ENCODE measurements at places on chromosomes 2 and 18.

- DNase-seq: peak; percentile 20
These were observed 109.0 kb upstream of the CBLN2 start for GRCh38 chr18:72652990-72653593.

GRCh38 chr2:217316743-217317142, 456.9 kb upstream of the TNP1 start:
- DNase-seq: no peak

DNA sequence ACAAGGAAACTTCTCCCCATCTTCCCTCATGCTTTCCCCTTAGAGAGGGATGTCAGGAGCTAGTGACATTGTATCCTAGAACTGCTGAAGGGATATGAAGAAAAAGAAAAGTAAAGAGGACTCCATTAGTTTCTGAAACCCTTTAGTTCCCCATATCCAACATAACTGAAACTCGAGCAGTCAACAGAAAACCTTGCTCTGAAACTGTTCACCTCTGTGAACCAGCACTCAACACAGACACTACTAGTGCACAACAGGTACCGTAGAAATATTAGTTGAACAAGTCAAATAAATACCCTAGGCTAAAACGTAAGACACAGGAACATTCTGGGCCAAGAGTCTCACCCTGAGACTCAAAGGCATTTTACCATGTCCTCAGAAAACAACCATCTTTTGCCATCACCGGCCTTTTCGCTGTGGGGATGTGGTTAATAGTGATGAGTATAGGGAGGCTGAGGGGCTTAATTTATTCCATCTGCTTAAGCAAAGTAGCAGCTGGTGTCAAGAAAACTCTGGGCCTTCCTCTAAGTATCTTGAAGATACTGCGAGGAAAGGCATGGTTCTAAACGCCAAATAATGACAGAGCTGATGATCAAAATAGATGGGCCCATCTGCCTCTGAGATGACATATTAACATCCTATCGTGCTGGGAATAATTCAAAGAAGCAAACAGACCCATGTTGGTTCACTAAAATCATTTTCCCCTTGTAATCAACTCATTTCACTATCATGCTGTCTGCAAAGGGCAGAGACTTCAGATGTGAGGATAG, 156.8 kb downstream of the STK39 start:
- peak; percentile 22 for DNase-seq

DNA sequence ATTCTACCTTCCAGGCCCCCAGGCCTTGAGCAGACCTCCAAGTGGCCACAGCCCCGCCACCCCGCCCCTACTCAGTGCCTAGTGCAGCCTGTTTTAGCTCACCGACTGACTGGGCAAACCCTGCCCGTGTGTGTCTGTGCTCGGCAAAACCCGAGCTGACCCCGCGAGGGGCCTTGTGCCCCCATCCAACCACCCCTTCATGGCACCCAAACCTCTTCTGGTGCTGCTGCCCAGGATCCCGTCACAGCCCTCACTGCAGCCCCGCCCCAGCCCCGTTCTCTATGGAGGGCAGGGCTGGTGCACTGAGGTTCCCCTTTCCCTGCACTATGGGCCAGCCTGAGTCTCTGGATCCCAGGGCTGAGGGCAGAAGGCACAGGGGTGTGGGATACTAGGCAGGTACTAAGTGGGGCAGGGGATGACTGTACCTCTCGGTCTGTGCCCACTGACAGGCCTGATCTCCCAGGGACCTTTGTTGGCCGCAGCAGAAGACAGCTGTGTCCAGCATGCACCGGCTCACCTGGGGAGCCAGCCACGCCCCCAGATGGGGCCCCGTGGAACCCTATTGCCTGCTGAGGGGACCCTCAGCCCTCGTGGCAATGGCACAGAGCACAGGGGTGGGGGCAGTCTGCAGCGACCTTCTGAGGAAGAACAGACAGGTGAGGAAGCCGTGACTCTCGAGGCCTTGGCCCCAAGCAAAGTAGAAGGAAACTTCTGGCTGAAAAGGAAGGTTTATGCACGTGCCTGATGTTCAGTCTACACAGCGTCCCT, 69.9 kb upstream of the OTOS start:
- no peak for DNase-seq

GRCh38 chr2:158539176-158540005, 82.6 kb downstream of the PKP4 start:
- DNase-seq: no peak

GRCh38 chr2:204172145-204172600, 235.6 kb downstream of the ICOS start:
- no peak for DNase-seq

DNA sequence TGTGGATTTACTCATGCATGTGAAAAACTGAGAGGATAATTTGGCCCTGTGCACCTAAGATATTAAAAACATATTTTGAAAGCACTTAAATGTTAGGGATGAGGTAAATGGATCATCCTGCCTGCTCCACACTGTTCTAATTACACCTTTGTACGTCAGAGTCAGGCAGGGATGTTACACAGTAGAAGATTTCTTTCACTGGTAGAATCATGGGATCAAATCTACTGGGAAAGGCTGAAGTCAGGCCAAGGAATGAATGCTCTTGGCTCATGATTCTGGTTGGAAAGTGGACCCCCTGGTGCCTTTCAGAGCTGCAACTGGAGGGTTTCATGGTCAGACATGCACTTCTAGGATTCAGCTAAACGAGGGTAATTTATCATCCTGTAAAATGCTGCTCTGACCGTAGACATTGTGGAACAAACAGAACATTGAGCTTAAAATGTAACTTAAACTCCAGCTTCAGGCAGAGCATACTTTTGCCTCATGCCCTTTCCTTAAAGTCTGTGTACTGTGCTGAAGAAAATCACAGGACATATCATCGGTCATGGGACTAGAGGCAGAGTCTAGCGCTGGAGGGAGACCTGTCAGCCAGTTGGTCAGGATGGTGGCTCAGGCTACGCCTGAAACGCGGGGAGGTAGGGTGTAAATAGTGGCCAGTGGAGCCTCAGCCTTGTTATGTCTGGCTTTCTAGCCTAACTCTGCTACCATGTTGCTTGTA, 4.9 kb downstream of the KCNE4 start:
- DNase-seq: no peak

GRCh38 chr2:165193178-165193777, 10.6 kb downstream of the SCN3A start:
- DNase-seq: no peak

DNA sequence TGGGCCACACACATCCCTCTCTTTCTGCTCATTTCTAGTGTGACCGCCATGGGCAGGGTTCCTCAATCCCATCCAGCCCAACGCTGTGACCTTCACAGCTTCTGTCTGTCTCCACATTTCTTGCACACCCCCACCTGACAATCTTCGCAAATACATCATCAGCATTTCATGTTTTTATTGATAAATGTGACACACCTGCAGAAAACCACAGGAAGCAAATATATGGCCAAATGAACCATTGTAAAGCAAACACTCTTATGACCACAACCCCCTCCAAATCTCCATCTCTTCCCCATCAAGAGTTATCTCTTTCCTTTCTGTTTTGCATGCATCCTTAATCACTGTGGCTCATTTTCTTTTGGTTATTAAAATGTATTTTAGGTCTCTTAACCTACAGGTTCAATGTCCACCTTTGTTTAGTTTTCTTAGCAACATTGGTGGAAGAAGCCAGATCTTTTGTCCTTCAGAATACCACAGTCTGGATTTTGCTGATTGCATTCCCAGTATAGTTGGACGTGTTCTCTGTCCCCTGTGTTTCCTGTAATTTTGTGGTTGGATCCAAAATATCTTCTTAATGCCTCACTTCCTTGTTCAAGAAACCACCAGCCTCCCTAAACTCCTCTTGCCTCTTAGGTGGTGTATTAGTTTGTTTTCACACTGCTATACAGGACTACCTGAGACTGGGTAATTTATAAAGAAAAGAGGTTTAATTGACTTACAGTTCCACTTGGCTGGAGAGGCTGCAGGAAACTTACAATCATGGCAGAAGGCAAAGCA, 9.8 kb upstream of the NCK2 start:
- DNase-seq: no peak

- no peak for DNase-seq
These were observed 47.2 kb upstream of the CCDC141 start for GRCh38 chr2:179097131-179097530.

GRCh38 chr2:222038067-222038802, 260.6 kb downstream of the PAX3 start:
- DNase-seq: no peak

DNA sequence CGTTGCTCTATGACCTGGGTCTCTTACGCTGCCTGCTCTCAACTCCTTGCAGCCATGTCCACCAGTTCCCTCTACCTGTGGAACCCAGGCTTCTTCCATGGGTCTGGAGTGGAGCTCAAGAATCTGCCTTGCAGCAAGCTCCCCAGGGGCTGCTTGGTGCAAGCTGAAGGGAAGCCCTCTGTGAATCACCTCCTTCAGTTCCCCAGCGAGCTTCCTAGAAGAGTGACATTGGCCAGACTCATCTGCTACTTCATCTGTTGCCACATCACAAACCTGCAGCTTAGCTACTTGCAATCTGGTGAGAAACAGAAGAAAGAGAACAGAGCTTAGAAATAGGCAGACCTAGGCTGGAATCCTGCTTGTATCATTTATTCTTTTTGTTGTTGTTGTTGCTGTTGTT, 9.8 kb upstream of the EFR3B start:
- no peak for DNase-seq

DNA sequence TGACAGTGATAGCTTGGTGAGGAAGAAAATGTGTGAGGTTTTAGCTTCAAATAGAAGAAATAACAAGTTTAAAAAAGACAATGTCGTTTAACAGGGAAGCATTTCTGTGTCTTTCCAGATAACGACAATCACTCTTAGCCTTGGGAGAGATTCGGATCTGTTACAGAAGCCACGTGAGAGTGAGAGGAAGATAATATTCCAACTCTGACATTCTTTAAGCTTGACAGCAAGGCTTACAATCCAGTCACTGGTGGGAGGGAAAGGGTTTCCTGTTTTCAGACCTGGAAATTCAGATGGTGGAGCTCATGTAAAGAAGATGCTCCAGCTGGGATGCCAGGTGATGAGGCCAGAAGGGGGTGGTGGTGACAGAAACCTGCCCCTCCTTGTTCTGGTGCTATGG, 30.8 kb downstream of the FBXO48 start:
- peak; percentile 46 for DNase-seq

- no peak for DNase-seq
These were observed 599.2 kb downstream of the NR4A2 start for GRCh38 chr2:155733091-155733853.

DNA sequence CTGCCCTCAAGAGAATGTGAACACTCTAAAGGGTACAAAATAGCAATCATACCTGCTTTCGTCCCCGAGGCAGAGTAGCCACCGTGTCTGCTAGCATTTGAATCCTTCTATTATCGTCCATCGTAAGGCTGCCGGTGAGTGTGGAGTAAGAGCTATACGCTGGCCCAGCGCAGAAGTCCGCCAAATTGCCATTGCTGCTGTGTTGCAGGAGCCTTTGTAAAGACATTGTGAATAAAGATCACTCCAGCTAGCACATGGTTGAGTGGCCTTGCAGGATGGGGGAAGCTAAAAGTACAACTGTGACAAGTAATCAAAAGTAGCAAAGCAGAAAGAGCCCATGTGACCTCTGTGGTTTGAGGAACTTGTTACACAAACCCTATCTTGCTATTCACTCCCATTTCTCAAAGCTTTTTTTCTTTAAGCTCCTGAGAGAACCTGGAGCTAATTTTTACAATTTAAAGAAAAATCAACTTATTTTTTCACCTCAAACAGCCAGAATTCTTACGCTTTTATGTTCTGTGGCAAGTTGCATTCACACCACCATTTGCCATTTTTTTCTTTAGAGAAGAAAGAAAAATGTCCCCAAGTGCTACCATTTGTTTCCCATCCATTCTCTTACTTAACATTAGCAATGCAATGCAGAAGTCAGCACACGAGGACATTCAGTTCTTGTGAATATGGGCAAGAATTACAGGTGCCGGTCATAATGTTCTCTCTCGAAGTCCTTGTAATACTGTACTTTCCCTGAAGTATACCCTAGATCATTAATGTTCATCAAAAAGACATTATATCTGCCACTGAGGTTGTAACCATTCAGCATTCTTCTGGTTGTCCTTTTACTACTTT, at the start of gene CYTIP:
TSS of gene CYTIP (minus strand) at position 295 of the 846 bp plus-strand sequence. CDS start at position 226, 69 bp downstream.
- DNase-seq: no peak

DNA sequence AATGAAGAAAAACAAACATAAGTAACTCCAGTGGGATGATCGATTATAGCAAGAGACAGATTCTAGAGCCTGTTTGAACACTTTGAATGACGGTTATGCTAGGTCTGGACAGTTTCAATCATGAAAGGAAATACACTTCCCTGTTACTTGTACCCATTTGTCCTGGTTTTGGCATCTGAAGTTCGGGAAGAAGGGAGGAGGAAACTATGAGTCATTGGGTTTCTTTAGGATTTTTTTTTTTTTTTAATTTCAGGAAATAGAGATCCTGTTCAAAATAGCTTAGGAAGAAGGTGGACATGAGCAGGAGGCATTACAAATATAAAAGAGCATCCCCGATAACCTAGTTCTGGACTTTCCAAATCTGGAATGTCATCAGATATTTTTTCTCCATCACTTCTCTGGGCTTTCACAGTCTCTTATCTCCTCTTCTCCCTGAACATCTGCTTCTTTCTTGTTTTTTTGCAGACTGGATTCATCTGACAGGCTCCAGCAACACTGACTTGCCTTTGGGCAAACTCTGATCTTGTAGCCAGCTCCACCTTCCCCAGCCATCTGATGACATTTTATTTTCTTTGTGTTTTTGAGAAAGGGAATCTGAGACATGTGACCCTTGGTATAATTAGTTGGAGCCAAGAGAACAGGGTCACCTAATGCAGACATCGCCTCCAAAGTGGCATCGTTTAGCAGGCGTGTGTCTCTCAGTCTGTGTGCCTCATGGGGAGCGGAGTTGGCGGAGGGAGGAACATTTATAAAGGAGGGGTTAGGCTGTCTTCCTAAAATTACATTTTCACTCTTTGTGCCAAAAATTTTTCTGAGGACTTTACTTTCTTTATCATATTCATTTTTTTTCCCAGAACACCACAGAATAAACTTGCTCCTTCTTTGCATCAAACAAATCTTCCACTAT, 195.3 kb upstream of the EPHA4 start:
- DNase-seq: no peak

DNA sequence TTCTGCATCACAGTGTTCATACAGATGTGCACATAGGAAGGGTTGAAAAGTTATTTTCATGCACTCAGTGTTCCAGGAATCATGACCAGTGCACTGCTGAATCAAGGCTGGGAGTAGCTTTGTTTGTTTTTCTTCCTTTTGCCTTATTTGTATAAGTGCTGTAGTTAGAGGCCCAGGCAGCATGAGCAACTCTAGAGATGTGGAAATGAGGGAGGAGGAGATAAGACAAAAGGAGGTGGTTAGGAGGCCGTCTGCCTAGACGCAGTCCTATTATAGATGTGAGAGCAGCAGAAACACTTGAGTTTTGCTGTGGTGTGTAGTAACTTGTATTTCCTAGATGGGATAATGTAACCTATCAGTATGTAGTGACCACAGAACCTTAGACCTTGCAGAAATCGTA, 264.3 kb upstream of the RASGRP3 start:
- no peak for DNase-seq

DNA sequence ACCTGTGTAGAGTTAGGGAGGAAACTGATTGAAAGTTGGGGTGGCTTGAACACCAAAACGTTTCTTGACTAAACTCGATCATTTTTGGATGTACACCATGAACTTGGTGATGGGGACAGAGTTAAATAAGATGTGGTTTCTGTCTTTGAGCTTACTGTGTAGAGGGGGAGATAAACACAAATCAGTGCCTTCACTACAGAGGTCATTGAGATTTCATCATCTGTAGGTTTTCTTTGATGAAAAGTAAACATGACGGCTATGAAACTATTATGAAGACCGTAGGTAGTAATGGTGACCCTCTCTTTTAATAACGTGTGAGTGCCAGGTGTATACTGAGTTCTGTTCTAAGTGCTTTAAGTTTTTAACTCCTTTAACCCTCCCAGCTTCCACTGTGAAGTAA, 6.5 kb downstream of the LCLAT1 start:
- DNase-seq: no peak

GRCh38 chr2:239864247-239865058, 160.7 kb downstream of the NDUFA10 start:
- no peak for DNase-seq

Data from cerebellar cortex (tissue), 1 donor.